ENCODE measurements at places on chromosomes 6 and 20. TPM values are rescaled to one million over a fixed set of nuclear protein-coding genes. Genes with fewer than 3 reads are reported as not detected.

- no peak overlapping the region for H3K4me3 ChIP-seq
- no peak overlapping the region for H3K27ac ChIP-seq
- H3K27me3 ChIP-seq: no peaks in the 10 kb centered on the region
- H3K36me3 ChIP-seq: no peaks in the 10 kb centered on the region
- H3K4me1 ChIP-seq: peaks cover 3% of the 10 kb centered on the region
Measured at GRCh38 chr20:54069501-54069971, 858 bp downstream of the BCAS1 start.

DNA sequence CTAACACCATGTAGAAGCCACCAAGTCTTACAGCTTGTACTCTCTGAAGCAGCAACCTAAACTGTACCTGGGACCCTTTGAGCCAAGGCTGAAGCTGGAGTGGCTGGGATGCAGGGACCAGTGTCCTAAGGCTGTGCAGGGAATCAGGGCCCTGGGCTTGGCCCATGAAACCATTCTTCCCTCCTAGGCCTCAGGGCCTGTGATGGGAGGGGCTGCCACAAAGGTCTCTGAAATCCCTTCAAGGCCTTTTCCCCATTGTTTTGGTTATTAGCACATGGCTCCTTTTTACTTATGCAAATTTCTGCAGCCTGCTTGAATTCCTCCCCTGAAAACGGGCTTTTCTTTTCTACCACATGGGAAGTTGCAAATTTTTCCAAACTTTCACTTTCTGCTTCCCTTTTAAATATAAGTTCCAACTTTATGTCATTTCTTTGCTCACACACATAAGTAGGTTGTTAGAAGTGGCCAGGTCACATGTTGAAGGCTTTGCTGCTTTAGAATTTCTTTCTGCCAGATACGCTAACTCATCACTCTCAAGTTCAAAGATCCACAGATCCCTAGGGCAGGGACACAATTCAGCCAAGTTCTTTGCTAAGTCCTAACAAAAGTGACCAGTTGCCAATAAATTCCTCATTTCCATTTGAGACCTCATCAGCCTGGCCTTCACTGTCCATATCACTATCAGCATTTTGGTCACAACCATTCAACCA lies 28.2 kb upstream of the ATXN1 start:
- no peak overlapping the region for H3K4me3 ChIP-seq
- no peak overlapping the region for H3K27ac ChIP-seq
- no peaks in the 10 kb centered on the region for H3K27me3 ChIP-seq
- no peak for DNase-seq
- H3K36me3 ChIP-seq: no peaks in the 10 kb centered on the region
- no peaks in the 10 kb centered on the region for H3K4me1 ChIP-seq

DNA sequence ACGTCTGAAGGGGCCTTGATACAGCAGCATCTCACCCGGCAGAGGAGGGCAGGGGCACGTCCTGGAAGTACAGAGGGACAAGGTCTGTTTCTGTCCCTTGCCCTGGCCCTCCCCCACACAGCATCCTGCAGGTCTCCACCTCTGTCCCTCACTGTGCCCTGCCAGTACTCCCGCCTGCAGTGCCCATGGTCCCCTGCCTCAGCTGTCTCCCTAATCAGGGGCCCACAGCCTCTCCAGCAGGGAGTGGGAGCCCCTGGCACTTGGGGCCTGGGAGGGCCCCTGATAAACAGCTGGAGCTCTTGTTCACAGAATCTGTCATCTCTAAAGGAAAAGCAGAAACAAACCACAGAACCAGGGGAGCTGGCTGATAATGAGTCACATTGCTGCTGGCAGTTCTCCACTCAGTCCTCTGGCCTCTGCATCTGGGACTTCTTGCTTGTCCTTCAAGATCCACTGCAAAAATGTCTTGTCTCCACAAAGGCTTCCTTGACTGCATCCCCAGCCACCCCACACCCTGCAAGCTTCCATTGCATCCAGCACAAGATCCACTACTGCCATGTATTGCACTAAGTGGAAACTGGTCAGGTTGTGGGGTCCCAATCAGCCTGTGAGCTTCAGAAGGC lies 33.2 kb upstream of the TAF8 start:
- H3K27ac ChIP-seq: peak overlapping the region; percentile 84
- H3K27me3 ChIP-seq: no peaks in the 10 kb centered on the region
- peak overlapping the region; percentile 50 for H3K4me3 ChIP-seq
- H3K36me3 ChIP-seq: peaks cover 34% of the 10 kb centered on the region
- DNase-seq: peak; percentile 74

- H3K4me1 ChIP-seq: peaks cover 7% of the 10 kb centered on the region
- no peak for DNase-seq
- no peak overlapping the region for H3K27ac ChIP-seq
- no peak overlapping the region for H3K4me3 ChIP-seq
- H3K36me3 ChIP-seq: no peaks in the 10 kb centered on the region
- H3K27me3 ChIP-seq: no peaks in the 10 kb centered on the region
Measured at GRCh38 chr20:11918981-11919380, 1.3 kb downstream of the BTBD3 start.

DNA sequence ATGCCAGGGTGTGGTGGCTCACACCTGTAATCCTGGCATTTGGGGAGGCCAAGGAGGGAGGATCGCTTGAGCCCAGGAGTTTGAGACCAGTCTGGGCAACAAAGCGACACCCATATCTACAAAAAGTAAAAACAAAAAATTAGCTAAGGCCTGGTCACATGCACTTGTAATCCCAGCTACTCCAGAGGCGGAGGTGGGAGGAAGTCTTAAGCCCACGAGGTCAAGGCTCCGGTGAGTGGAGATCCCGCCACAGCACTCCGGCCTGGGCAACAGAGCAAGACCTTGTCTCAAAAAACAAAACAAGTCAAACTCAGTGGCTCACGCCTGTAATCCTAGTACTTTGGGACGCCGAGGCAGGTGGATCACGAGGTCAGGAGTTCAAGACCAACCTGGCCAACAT lies 35.6 kb downstream of the SRSF3 start:
- no peak overlapping the region for H3K27ac ChIP-seq
- no peaks in the 10 kb centered on the region for H3K36me3 ChIP-seq
- no peaks in the 10 kb centered on the region for H3K27me3 ChIP-seq
- H3K4me1 ChIP-seq: no peaks in the 10 kb centered on the region
- DNase-seq: no peak

DNA sequence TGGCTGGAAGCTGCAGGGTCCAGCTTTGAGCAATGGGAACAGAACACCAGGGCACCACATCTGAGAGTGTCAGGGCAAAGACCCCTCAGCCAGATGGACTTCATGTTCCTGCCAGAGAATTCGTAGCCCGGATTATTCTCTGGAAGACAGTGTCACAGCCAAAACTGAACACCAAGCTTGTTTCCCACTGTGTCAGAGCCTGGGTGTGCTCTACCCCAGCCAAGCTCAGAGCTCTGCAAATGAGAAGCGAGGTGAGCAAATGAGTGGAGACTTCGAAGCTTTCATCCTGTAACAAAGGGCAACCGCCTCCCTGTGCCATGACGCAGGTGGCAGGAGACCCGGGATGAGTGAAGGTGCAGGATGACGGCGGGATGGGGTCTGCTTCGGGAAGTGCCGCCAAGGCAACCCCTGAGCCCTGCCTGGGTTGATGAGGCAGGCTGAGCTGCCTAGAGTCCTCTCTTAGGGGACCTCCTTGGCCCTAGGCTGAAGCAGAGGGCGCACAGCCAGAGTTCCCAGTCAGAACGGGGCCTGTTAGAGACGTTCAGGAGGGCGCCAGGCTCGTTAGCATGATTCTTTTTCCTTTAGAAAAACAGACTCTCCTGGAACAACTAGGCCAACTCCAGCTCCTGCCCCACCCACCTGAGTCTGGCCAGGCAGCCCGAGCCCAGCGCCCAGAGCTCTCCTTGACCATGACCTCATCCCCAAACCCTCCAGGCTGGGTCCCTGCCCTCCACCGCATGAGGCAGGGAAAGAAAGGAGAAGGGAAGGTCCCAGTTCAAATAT lies 187.7 kb downstream of the SOD2 start:
- H3K4me1 ChIP-seq: no peaks in the 10 kb centered on the region
- H3K4me3 ChIP-seq: no peak overlapping the region
- no peak for DNase-seq
- peaks cover 3% of the 10 kb centered on the region for H3K27me3 ChIP-seq
- H3K27ac ChIP-seq: no peak overlapping the region

GRCh38 chr6:158567152-158567551 lies 7.3 kb downstream of the TMEM181 start:
- H3K27me3 ChIP-seq: no peaks in the 10 kb centered on the region
- peak overlapping the region; percentile 92 for H3K27ac ChIP-seq
- H3K36me3 ChIP-seq: peaks cover 18% of the 10 kb centered on the region

TMEM74B gene
- 1.8 TPM for total RNA-seq

DNA sequence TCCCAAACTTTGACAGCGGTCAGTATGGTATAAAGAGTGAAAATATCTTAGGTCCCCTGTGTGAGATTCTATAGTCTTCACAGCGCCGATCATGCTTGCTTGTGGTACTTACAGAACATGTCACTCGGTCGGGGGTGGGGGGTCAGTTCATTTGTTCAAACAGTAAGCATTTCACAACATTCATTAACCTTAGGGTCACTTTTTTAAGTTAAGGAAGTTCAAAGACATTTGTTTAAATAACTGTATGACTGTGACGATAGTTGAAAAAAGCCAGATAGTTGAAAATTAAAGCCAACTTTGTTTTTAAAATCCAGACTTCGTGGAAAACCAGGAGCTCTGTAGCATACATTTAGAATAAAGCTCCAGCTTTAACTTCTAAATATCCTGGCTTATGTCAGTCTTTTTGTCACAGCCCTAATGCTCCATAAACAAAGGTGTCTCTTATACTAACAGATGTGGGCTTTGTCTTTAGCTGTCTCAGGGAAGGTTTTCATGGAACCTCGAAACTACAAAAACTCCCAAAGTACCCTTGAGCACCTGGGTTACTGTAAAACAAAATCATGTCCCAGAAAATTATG lies 57.9 kb upstream of the PHACTR2 start:
- DNase-seq: no peak
- no peak overlapping the region for H3K4me3 ChIP-seq
- H3K27ac ChIP-seq: no peak overlapping the region
- H3K36me3 ChIP-seq: no peaks in the 10 kb centered on the region
- H3K27me3 ChIP-seq: no peaks in the 10 kb centered on the region

DNA sequence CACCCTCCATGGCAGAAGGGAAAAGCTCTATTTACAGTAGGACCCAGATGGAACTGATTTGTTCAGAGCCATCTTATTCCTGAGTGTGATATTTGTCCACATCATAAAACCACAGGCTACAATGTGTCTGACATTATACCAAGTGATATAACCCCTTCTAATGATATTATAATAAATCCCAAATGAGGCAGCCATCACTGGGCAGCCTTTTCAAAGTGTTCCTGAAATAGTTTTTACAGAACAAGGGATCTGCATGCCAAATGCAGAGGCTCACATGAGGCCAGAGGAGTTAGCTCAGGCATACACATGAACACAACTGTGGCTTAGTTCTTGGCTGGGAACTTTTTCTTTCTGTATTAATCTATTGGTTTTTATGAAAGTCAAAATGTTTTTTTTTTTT lies 207.7 kb downstream of the MAFB start:
- no peaks in the 10 kb centered on the region for H3K36me3 ChIP-seq
- no peaks in the 10 kb centered on the region for H3K4me1 ChIP-seq
- no peak for DNase-seq
- peaks cover 4% of the 10 kb centered on the region for H3K27me3 ChIP-seq

DNA sequence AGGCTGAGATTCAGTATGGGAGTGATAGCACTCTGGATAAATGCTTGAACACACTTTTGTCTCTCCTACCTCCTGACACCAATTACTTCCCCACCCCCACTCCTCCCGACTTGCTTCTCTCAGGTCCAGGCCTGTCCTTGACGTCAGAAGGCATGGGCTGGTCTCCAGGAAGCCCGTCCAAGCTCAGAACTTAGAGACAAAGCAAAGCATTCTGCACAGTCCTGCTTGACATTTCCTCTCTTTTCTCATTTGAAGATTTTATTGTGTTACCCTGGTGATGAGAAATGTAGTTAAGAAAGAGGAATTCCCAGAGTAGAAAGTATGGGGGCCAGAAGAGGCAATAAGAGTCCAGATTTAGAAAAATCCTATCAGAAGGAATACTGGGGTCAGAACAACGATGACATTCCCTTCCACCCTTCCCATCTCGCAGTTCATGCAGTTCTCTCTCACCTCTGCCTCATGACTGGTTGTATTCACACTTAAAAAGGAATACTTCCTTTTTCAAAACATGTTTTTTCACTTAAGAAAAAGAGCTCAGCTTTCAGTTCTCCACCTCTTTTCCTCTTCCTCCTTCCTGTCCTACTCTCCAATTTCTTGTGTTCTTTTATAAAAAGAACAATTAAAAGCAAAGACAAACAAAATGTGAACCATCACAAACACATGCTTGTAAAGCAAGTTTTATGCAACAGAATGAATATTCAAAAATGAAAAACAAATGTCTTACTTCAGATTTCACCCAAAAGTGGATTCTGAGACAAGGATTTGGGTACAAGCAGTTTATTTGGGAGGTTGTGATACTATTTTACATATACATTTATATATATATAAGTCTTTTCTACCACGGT lies 18.5 kb upstream of the FAM184A start:
- H3K4me3 ChIP-seq: no peak overlapping the region
- no peak overlapping the region for H3K27ac ChIP-seq
- H3K27me3 ChIP-seq: no peaks in the 10 kb centered on the region
- no peak for DNase-seq

EYA2 gene
- total RNA-seq: not detected

SLC35D3 gene
- not detected for total RNA-seq

DNA sequence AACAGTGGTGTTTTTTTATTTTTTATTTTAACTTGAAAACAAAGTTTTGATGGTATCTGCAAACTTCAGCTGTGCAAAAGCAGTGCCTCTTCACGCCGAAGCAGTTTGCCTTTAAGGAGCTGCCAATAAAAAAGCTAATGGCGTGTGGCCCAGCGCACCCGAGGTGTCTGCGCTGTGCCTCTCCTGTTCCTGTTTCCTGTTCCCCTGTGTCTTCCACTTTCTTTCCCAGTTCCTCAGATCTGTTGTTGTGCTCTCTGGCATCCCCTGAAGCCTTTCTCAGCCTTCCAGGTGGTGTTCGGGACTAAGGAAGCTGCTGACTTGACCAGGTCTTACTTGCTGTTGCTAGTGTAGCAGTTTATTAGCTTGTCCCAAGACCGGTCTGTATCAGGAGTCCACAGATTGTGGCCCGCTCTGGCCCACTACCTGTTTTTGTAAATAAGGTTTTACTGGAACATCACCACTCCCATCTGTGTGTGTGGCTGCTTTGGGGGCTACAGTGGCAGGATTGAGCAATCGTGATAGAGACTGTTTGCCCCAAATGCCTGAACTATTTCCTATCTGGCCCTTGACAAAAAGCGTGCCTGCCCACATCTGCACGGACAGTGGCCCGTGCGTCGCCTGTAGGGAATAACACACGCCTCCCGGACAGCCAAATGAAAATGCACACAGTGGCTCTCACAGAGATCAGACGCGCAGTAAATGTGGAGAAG lies 178.3 kb downstream of the TMEM242 start:
- no peak overlapping the region for H3K4me3 ChIP-seq
- peaks cover 24% of the 10 kb centered on the region for H3K4me1 ChIP-seq
- no peak overlapping the region for H3K27ac ChIP-seq
- H3K36me3 ChIP-seq: peaks cover 13% of the 10 kb centered on the region
